SJSA1 (cell line): ENCODE measurements at places on chromosomes 2 and 18.

DNA sequence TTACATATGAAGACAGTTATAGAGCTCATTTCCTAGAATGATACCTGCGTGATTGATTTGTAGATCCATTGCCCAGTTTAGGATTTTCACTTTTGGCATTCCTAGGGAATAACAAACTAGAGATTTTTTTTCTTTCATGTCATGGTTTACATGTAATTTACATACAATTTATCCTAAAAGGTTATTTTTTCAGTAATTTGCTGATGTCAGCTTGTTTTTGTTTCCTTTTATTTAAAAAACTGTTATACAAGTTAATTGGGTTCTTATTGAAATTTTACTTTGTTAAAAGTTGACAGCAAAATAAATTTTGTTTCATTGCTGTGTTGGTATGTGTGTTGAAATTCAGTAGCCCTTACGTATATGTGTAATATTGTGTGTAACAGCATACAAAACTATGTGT is 23.4 kb downstream of the MTX2 start:
- DNase-seq: no peak

DNA sequence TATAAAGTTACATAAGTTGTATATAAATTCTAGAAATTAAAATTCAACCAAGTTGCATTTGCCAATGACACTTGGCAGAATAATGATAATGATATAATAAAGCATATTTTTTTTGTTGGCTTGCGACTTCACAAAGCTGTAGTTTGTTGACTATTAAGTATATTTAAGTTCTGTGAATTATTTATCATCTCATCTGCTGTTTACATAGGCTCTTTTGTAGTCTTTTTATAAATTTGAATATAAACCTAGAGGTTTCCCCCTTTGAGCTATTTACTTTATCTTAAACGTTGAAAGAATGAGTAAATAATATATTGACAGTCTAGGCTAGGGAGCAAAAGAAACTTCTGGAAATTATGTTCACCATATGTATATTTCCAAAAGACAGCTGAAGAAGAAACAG is 32.9 kb downstream of the C18orf63 start:
- no peak for DNase-seq

DNA sequence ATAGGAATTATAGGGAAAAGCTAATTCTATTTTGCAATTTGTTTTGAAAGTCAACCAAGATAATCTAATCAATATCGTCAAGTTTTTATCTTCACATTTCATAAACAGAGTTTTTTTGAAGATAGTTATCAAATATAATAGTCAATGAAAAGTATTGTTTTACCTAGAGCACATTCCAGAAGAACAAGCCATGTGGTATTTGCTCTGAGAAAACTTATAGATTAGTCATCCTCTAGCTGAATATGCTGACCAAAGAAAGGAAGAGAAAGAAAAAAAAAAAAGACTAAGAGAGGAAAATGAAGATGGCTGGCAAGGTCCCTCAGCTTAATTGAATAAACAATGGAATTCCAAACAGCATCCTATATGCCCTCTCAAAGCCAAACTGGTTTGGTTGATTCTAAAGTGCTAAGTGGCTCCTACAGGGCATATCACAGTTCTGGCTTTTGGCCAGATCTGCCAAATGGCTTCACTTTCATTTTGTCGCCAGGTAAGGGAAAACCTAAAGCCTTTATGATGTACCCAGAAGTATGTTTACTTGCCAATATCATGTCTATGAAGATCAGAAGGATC is 132.6 kb downstream of the VWC2L start:
- DNase-seq: no peak

- DNase-seq: no peak
Observed at GRCh38 chr2:228432116-228432515, 250.6 kb upstream of the SPHKAP start.

DNA sequence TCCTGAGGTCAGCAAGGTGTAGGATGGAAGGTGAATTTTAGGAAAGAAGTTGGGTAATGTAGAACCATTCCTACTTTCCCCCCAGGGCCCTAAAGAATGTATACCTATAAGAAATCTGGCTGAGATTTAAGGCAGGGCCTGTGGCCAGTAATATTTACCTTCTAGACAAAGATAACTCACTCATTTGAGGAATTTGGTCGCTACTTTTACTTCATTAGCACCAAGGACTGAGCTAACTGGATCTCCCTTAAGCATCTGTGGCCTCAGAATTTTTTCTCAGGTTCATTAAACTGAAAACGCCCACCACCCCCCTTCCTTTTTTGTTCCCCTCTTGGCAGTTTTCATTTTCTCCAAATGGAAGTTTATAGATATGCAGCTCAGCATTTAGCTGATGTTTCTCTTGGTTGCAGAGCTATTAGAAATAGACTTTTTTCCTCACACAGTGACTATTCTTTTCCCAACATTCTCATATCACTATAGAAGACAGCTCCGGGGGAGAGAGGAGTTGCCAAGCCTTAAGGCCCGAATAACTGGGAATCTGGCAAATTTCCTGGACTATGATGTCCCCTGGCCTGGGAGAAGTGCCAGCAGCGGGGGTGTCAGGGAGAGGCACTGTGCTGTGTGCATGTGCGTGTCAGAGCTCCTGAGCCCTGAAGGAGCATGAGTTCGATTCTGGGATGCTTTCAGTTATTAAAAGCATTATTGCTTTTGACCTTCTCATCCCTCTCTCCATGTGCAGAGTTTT is 310.9 kb downstream of the PRKCE start:
- peak; percentile 21 for DNase-seq

DNA sequence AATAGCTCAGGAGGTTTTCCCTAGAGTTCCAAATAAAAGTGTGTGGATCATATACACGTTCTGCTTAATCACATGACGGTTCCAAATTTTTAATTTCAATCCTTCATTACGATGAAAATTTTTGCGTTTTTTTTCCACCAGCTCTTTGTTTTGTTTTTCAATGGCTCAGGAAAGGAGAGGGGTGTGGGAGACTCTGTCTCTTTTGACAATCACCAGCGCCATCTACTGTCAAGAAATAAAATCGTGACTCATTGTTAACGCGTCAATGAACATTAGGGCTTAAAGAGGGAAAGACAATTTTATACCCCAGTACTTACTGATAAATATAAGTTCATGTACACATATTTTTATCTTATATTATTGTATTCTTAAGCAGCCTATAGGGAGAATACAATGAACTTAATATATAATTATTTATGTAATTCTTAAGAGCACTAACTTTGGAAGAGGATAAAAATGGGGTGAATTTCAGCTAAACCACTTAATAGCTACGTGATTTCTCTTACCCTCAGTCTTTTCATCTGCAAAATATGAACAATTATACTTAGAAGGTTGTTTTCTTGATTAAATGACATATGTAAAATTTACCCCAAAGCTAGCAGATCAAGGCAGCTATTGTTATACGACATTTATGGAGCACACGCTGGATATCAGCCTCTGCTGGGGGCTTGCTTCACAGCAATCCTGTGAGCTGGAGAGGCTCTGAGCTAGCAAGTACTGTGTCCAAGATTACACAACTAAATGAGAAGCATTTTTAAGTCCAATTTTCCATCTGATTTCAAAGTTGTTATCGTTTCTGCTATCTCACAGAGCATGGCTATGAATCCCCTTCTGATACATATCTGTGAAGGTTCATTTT is 47.4 kb upstream of the RMDN2 start:
- DNase-seq: no peak

DNA sequence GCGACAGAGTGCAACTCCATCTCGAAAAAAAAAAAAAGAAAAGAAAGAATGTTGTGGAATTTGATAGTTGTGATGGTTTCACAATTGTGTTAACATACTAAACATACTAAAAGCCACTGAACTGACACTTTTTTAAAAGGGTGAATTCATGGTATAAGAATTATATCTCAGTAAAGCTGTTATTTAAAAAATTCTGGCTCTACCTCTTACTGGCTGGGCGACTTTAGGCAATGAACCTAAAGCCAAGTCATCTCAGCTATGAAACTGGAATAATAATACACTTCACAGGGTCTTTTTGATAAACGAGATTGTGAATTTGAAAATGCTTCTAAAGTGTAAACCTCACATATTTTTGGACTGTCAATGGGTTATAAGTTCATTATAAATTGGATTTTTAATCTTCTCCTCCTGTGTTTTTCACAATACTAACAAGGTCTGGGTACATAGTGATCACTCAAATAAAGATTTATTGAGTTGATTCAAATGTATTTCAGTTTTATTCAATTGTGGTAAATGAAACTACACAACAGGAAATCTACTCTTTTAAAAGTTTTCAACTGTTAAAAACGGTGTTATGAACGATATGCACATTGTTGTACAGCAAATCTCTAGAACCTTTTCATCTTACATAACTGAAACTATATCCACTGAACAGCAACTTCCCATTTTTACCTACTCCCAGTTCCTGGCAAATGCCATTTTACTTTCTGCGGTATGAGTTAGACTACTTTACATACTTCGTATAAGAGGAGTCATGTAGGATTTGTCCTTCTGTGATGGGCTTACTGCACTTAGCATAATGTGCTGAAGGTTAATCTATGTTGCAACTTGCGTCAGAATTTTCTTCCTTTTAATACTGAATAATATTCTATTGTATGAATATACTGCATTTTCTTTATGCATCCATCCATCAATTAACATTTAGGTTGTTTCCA is 43.0 kb upstream of the GTF2A1L start:
- DNase-seq: no peak

DNA sequence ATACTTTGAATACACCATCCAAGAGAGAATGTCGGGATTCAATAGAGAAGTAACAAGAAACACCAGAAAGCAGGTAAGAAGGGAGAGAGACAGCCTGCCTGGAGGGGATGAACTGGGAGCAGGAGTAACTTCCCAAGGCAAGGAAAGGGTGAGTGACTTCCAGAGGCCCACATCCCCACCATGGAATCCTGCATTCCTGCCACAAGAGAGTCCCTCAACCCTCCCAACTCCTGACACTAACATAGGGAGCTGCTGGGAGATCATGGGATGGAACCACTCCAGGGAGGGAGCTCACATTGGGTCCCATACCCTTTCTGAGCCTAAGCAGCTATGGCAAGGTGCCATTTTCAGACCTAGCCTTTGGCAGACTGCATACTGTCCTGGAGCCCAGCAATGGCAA is 5.5 kb upstream of the TMEM163 start:
- no peak for DNase-seq

DNA sequence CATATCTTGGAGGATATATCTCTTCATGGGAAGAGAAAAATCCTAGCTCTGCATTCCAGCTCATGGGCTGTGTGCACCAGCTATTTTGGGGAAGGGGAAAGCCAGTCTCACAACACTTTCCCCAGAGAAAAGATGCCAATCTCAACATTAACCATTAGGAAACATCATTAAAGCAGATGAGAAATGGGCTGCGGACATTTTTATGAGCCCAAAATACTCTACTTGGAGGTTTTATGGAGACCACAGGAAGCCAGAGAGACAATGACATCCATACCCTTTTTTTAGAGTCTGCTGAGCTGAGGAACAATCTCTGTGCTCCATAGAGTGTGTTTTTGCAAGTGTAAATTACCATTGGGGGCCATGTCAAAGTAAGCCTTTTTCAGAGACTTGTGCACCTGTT is 213.7 kb downstream of the TRIB2 start:
- no peak for DNase-seq

GRCh38 chr2:177078855-177079254 is 133.7 kb upstream of the HNRNPA3 start:
- DNase-seq: no peak
